Head of caudate nucleus (tissue), 42 donors: ENCODE measurements at places on chromosomes 4 and X.

GRCh38 chr4:69497886-69498395, 2.2 kb upstream of the UGT2B4 start:
- DNase-seq = no peak

GRCh38 chr4:109155682-109156283, 146.7 kb downstream of the COL25A1 start:
- no peak for DNase-seq

- DNase-seq = no peak
Observed at GRCh38 chr4:109119852-109120251, 182.6 kb downstream of the COL25A1 start.

DNA sequence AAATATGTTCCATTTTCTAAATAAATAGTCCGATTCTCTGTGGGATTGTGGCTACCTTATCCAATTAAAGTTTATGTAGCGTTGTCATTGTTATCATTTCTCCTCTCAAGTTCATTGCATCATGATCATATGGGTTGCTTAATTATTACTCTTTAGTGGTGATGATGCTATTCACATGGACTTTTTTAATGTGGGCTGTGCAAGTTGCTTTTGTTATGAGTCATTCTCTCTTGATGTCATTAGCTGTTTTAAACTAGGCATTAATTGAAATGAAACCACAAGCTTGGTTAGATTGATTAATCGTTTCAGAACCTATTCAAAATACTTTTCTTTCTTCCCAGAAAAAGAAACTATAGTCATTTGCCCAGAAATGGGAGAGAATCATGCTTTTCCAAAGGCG, 38.2 kb downstream of the NHS start:
- DNase-seq = no peak

DNA sequence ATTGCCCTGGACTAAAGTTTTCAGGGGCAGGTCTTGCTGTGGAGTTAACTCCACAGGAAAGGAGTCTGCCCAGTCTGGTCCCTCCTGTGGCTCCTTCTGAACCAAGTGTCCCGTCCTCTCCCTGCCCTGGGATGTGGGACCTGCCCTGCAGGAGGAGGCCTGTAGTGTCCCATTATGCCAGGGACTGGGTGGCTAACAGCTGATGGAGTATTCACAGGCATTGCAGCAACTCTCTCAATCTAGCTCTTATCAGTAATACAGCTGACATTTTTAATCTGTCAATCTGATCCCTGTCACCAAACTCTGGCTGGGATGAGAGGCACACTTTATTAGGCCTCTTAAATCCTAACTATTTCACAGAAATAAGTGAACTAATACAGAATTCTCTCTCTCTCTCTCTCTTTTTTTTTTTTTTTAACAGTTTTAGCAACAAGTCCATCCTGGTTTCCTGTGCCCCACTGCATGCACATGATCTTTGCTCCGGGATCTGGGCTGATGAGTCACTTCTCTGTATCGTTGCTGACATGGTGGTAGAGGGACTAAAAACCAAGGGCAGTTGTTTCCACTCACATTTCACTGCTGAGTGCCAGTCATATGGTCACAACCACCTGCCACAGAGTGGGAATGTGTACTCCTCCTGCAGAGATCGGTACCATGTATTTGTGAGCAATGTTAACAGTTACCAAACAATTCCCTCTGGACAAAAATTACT, 39.1 kb downstream of the HAND2 start:
- no peak for DNase-seq

DNA sequence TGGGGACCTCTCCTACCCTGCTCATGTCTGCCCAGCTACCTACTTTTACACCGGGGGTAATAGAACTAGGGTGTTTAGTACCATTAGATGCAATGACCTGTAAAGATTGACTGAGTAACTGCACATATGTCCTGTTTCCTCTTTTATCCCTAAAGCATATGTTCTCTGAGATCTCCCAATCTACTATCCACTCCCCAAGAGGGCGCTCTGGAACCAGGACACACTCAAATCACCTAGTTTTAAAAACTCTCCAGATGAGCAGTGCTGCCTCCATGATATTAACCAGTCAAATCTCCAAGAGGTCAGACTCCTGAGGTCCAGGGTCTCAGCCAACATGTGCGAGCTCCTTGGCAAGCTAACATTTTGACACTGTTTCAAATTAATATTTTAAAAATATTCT, 87.0 kb upstream of the TSPAN5 start:
- peak; percentile 12 for DNase-seq
